ENCODE measurements at places on chromosomes 7 and 10.

DNA sequence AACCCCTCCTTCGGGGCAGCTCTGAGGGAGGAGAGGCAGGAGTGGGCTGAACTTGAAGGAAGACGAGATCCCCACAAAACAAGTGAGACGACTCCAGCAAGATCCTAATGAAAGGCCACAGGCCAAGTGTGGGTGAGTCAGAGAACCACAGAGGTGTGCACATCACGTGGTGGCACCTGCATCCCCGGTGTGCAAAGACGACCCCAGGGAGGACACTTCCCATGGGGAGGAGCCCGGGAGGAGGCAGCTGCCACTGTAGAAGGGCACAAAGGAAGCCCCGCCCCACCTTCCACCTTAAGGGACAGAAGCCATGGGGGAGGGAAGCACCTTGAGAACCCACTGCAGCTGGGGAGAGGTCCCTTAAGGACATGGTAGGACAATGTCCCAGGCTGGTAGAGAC lies 45.7 kb downstream of the ESYT2 start:
- no peak for DNase-seq

DNA sequence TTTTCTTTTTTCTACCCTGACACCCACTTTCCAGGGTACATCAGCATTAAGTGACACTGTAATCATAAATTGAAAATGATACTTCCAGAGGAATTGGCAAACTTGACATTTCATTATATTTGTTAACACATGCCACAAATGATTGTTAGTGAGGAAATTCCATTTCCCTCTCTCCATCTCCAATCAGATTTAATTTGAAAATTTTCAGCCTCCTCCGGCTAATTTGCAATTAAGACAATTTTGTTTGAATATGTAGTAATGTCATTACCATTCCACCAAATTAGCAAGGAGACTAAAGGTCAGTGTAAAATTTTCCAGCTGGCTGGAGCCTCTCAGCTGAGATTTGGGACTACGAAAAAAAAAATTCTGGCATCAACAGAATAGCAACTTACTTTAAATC lies 242.7 kb downstream of the FOXP2 start:
- DNase-seq, result no peak

DNA sequence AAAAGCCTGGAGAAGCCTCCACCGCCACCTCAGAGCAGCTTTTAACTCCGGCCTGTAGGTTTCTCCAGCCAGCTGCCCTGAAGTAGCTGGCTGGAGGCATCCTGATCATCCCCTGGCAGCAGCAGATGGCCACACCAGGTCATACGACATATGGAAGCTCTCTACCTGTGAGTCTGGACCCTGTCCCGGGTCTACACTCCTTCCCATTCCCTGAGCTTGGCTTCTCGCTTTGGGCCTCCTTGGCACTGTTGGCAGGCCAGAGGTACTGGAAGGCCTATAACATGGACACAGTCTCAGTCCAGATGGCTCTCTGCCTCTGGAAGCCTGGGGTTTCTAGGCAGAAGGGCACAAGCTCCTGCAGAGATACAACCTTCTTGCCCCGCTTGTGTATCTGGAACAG lies 43.5 kb upstream of the TRIM8 start:
- no peak for DNase-seq

DNA sequence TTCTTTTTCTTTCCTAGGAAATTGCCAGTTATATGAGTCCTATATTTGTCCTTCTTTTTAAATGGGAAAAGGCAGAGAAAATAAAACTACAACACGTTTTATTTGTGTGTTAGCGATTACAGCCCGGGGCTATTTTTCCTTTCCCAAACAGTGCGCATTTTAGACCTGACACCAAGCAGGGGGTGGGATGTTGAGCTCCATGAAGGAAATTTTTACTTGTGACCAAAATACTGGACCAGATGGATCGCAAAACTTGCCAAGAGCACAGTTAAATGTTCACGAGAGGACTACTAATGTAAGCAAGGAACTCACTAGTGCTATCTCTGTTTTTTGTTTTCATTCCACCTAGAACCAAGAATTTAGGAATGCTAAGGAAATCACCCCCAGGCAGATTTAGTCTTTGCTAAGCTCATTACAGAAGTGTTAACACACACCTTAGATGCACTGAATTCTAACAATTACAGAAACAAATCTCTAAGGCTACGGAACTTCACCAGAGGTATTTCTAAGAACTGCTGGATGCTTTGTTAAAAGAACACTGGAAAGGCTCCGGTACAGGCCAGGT lies 114.8 kb downstream of the JAZF1 start:
- DNase-seq, result no peak

GRCh38 chr7:1715331-1715625 lies 45.2 kb downstream of the ELFN1 start:
- DNase-seq, result no peak
